ENCODE measurements at places on chromosomes 6 and 20. TPM values are rescaled to one million over a fixed set of nuclear protein-coding genes. Genes with fewer than 3 reads are reported as not detected.

GRCh38 chr6:52984247-52984646, 10.8 kb downstream of the GSTA4 start:
- no peak for DNase-seq

- peak; percentile 69 for DNase-seq
Observed at GRCh38 chr20:16517946-16518783, 55.1 kb downstream of the KIF16B start.

DNA sequence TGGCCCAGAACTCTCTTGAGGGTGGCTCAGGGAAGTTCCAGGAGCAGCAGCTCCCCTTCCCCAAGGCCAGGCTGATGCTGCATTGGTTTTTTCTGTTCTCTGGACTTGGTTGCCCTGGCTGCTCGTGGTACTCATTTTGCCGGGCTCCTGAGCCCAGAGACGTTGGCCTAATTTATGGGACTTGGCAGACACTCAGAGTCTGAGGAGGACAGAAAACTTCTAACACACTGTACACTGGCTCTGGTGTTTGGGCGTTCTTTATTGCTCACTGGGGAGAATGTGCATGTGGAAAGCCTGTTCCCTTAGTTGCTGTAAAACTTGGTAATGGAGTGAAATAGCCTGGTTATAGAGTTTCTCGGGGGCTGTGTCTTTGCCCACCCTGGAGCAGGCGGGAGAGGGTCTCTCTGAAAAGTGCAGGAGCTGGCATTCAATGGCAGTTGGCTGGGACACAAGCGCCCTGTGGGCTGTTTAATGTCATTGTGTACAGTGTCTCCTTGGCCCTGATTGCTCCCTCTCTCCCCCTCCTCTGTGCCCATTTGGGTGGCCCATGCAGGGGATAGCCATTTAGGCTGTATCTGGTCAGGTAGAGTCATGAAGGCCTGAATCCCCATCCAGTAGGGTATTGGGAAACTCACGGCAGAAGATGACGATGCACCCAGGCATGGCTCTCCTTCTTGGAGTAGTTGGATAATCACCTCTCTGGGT, 109.3 kb downstream of the CDC5L start:
- no peak for DNase-seq

DNA sequence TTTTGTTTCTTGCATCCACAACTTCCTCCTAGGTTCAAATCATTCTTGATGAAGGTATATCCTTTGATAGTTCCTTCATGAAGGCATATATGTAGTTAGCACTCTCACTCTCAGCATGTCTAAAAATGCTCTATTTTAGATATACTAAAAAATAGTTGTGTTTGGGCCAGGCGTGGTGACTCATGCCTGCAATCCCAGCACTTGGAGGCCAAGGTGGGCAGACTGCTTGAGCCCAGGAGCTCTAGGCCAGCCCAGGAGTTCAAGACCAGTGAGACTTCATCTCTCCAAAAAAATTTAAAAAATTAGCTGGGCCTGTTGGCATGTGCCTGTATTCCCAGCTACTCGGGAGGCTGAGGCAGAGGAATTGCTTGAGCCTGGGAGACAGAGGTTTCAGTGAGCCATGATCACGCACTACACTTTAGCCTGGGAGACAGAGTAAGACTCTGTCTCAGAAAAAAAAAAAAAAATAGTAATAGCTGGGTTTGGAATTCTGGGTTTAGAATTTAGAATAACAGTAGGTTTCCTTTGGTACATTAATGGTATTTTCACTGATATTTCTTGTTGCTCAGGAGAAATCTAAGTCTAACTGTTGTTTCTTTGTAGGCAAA, 7.0 kb downstream of the SERAC1 start:
- no peak for DNase-seq

DNA sequence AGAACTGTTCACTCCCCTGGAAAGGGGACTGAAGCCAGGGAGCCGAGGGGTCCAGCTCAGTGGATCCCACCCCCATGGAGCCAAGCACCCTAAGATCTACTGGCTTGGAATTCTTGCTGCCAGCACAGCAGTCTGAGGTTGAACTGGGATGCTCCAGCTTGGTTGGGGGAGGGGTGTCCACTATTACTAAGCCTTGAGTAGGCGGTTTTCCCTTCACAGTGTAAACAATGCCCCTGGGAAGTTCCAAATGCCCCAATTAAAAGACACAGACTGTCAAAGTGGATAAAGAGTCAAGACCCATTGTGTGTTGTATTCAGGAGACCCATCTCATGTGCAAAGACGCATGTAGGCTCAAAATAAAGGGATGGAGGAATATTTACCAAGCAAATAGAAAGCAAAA, 150.2 kb downstream of the LPA start:
- DNase-seq = no peak

DNA sequence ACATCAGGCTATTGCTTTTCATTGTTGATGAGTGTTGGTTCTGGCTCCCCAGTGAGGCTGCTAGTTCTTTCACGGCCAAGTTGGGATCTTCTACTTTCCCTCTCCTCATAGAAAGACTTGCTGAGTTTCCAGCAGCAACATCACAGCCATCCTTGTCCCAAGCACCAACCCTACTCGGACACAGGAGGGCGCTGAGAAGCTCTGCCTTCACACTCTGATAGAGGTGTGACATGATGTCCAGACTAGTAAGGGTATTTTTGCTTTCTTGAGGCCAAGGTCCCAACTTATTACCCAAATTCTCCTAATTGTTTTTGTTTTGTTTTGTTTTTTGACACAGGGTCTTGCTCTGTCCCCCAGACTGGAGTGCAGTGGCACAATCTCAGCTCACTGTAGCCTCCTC, 3.0 kb upstream of the GCM1 start:
- DNase-seq = no peak

- DNase-seq = no peak
Observed at GRCh38 chr6:122059918-122060317, 339.5 kb upstream of the HSF2 start.

- DNase-seq = no peak
Observed at GRCh38 chr6:150745896-150746295, 119.6 kb upstream of the MTHFD1L start.

DNA sequence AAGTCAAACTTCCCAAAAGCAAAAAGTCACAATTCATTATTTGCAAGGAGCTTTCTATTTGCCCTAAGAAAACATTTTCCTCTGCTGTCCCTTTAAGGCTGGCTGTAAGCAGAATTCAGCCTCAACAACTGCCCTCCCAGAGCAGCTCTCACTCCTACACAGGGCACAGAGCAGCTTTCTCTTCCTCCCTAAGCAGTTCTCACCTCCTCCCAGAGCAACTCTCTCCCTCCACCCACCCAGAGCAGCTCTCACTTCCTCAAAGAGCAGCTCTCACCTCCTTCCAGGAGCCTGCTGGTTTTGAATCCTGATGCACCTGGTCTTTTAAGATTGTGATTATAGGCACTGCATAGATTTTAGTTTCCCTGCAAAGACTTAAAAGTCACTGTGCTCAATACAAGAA, 120.6 kb upstream of the TMEM181 start:
- no peak for DNase-seq

DNA sequence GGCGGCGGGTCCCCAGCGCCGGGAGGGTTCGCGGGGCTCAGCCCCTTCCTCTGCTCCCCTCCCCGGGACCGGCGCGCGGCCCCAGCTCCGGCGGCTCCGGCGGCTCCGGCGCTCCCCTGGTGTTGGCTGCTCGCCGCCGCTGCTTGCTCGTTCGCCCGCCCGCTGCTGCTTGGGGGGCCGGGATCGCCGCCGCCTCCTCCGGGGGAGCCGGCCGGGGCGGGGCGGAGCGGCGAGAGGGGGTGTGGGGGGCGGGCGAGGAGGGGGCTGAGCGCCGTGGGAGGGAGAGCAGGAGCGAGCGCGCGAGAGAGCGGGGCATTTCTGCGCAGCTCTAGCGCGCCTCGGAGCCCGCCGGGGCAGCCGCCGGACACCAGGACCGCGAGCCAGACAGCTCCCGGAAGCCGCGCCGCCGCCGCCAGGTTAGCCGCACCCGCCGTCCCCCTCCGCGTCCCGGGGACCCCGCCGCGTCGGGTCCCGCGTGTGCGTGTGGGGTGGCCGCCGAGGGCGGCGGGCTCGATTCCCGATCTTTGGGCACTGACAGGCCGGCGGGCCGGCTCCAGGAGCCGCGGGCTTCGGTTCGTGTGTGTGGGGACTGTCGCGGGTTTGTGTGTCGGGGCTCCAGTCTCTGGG, 62.0 kb upstream of the EPB41L1 start:
- peak; percentile 67 for DNase-seq

GRCh38 chr20:5735845-5736510, 14.2 kb upstream of the SHLD1 start:
- DNase-seq = no peak

DNA sequence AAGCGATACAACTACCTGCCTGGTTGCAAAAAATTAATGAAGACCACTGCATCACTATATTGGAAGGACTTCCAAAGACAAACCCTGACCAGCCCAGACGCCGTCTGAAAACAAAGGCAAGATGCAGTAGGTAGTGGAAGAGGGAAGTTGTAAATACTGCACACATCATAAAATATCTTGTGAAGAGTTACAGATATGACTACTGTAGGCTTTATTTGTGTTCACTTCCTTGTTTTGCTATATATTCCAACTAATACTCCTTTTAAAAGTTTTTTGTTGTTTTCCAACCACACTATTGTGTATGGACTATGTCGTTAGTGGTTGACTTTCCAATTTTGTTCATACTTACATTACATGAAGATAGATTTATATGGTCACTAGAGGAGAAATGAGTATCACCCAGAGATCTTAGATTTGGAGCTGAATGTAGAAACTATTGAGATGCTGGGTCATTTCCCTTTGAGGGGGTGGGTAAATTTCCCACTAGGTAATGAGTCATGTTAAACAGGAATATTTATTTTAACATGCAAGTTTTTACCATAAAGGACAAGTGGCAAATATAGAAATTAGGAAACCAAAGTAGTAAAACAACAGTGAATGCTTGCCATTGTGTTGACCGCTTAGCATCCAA, 16.6 kb upstream of the TXLNB start:
- no peak for DNase-seq

DNA sequence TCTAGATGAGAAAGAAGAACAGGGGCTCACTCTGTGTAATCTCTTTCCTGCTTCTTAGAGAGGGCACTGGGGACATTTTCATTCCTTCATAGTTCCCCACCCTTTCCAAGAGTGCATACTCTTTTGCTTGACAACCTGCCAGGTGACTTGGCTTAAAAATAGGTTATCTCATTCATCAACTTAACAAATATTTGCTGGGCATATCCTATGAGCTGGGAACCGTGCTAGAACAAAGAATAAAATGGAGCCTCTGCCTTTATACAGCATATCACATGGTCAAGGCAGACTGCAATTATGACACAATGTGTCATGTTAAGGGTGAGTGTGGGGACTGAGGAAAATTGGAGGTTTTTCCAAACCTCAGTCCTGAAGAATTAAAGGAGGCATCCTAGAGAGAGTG, 209.8 kb upstream of the FOXA2 start:
- DNase-seq = peak; percentile 62

DNA sequence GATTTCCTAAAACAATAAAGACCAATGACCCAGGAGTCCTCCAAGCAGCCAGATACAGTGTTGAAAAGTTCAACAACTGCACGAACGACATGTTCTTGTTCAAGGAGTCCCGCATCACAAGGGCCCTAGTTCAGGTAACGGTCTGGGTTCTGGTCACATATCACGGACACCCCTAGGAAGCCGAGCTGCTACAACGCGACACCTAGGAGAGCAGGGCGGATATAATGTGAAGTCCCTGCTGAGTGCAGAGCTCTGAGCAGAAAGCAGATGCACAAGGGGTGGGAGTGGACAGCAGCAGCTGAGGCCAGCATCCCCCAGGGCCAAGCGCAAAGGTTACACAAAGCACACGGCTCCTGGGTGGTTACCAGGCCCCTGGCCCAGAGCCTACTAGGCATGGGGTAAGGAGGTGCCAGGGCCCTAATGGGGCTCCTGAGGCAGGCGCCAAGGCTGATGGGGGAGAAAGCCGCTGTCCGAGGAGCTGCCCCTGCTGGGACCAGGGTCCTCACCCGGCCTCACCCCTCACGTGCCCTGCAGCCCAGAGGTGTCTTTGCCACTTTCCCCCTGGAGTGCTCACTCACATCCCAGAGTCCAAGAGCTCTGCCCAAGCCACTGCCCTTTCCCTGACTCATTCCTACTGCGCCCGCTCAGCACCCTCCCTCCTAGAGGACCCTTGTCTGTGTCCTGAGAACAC, 8.4 kb downstream of the CST7 start:
- DNase-seq = no peak

GRCh38 chr6:45654673-45655072, 276.9 kb upstream of the SUPT3H start:
- no peak for DNase-seq

DNA sequence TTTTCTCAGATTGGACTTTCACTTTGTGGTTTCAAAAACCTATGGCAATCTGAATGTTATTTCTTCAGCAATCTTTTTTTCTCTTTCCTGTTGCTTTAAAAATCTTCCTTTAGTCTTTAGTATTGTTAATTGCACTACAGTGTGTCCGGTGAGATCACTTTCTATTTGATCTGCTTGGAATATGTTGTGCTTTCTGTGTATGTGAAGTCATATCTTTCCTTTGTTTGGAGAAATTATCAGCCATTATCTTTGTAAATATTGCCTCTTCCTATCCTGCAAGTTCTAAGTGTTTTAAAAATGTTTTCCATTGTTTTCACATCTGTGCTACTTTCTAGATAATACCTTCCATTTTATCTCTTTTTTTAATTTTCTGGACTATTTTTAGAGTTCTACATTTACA, 171.4 kb upstream of the PRSS16 start:
- no peak for DNase-seq

DNA sequence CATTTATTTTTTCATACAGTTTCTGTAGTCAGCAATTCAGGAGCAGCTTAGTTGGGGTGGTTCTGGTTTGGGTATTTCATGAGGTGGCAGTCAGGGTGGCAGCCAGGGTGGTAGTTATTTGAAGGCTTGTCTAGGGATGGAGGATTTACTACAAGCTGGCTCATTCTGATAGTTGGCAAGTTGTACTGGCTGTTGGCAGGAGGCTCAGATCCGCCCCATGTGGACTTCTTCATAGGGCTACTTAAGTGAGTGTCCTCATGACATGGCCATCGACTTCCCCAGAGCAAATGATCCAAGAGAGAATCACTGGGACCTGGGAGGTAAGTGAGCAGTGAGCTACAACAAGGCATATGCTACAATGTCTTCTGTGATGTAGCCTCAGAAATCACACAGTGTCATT, 22.4 kb upstream of the CDKAL1 start:
- DNase-seq = no peak

GRCh38 chr6:134004714-134005113, 47.7 kb downstream of the SLC2A12 start:
- no peak for DNase-seq

DNA sequence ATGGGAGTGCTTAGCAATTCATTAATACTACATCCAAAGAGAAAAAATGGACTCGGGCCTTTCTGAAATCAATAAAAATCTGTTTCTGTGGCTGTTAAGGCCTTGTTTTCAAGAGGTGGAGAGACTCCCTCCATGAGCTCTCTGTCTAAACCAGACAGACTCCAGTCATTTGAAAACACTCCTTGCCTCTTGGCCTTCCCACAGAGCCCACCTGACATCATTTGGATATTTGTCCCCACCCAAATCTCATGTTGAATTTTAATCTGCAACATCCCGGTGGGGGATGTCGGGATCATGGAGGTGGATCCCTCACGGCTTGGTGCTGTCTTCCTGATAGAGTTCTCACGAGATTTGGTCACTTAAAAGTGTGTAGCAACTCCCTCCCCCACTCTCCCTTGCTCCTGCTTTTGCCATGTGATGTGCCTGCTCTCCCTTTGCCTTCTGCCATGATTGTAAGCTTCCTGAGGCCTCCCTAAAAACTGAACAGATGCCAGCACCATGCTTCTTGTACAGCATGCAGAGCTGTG, 226.3 kb downstream of the TBXT start:
- DNase-seq = no peak

GRCh38 chr20:61976644-61977418, 88.8 kb downstream of the TAF4 start:
- DNase-seq = no peak

TREM2 gene
- not detected for total RNA-seq

THBS2 gene
- total RNA-seq = 0.07 TPM

IMPG1 gene
- not detected for total RNA-seq

TREML2 gene
- total RNA-seq = not detected

FOXP4 gene
- total RNA-seq = 117 TPM

PPP1R14C gene
- total RNA-seq = 2.4 TPM

Measured in Caco-2 (cell line).